ENCODE measurements at places on chromosomes 2 and 18. TPM values are rescaled to one million over a fixed set of nuclear protein-coding genes. Genes with fewer than 3 reads are reported as not detected.

DNA sequence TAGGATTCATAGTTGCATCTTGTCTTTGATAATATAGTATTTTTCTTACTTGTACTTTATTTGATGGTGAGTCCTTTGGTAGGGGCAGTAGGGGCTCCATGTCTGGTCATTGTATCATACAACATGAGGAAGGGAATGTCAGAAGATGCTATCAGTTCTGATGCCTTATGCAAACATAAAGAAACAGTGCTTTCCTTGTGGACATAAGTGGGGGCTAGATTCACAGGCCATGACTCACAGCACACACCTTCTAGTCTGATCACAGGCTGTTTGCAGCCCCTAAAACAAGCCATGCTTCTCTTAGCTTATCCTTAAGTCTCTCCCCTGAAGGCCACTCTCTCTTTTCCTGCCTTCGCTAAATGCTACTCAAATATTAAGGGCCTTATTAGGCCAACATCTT lies 10.7 kb upstream of the SLC14A1 start:
- H3K27me3 ChIP-seq: no peaks in the 10 kb centered on the region
- DNase-seq: peak; percentile 36
- no peaks in the 10 kb centered on the region for H3K36me3 ChIP-seq
- H3K4me1 ChIP-seq: peaks cover 4% of the 10 kb centered on the region
- H3K27ac ChIP-seq: no peak overlapping the region

DNA sequence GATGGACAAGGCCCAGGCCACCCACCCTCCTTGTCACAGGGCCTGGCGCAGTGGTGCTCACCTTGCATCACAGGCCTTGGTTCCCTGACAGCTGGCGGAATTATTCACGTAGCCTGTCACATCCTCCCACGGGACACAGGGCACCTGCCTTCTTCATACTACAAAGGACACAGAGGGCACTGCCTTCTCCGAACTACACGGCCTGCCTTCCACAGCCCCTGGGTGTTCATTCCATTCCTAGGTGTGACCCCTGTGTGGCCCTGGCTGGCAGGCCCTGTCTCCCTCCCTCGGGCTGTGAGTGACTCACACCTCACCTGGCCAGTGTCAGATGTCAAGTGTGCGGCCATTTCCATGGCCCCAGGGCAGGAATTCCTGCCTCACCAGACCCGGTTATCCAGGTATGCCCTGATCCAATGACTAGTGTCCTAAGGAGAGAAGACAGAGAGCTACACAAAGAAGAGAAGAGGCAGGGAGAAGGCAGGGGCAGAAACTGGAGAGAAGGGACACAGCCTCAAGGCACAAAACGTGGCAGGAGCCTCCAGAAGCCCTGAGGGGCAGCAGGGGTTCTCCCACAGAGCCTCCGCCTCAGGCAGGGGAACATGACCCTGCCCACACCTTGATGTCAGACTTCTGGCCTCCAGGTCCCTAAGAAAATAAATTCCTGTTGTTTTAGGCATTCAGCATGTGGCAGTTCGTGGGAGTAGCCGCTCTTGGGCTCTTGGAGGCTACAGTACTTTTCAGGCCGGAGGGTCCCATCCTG lies 43.4 kb downstream of the MBP start:
- no peaks in the 10 kb centered on the region for H3K27me3 ChIP-seq
- DNase-seq: peak; percentile 96
- H3K4me3 ChIP-seq: no peak overlapping the region

GRCh38 chr2:55601849-55602248 lies 15.6 kb downstream of the PPP4R3B start:
- no peak overlapping the region for H3K4me3 ChIP-seq
- H3K27ac ChIP-seq: no peak overlapping the region
- peaks cover 8% of the 10 kb centered on the region for H3K4me1 ChIP-seq
- H3K27me3 ChIP-seq: no peaks in the 10 kb centered on the region
- H3K36me3 ChIP-seq: peaks cover 24% of the 10 kb centered on the region
- DNase-seq: no peak

DNA sequence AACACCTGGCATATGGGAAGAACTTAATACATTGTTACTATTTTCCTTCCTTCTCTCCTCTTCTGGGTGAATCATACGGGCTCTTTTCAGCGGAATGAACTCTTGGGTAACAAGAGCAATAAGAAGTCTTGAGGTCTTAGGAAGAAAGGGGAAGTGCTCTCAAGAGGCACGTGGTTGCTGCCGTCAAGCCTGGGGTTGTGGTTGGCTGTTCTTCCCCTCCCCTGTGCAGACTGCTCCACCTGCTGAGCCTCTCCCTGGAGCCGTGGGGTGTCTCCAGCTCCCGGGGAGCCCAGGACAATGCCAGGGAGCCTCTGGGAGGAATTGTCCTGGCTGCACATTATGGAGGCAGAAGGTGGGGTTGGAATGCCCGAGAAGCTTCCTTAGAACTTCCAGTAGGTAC lies 19.4 kb downstream of the TOGARAM2 start:
- no peak overlapping the region for H3K4me3 ChIP-seq
- H3K27me3 ChIP-seq: no peaks in the 10 kb centered on the region

- H3K4me1 ChIP-seq: no peaks in the 10 kb centered on the region
- peaks cover 32% of the 10 kb centered on the region for H3K27me3 ChIP-seq
- H3K27ac ChIP-seq: no peak overlapping the region
- H3K4me3 ChIP-seq: no peak overlapping the region
- no peaks in the 10 kb centered on the region for H3K36me3 ChIP-seq
Observed at GRCh38 chr2:225582355-225583116, 183.0 kb downstream of the NYAP2 start.

GRCh38 chr18:63207835-63208234 lies 111.7 kb downstream of the BCL2 start:
- H3K36me3 ChIP-seq: no peaks in the 10 kb centered on the region
- H3K4me3 ChIP-seq: no peak overlapping the region
- DNase-seq: no peak
- peaks cover 47% of the 10 kb centered on the region for H3K27me3 ChIP-seq

GRCh38 chr2:72139874-72140620 lies 7.6 kb downstream of the CYP26B1 start:
- H3K4me1 ChIP-seq: peaks cover 11% of the 10 kb centered on the region
- H3K36me3 ChIP-seq: no peaks in the 10 kb centered on the region
- H3K27ac ChIP-seq: no peak overlapping the region

The APLF gene
- total RNA-seq: 0.69 TPM

The QPCT gene
- not detected for total RNA-seq

The PAIP2B gene
- 3.8 TPM for total RNA-seq

The FER1L5 gene
- total RNA-seq: not detected

The EFR3B gene
- total RNA-seq: 4.6 TPM

Data from PC-3 (cell line).